Adrenal gland (tissue), 19 donors: ENCODE measurements at places on chromosomes 5 and 9. TPM values are rescaled to one million over a fixed set of nuclear protein-coding genes. Genes with fewer than 3 reads are reported as not detected.

DNA sequence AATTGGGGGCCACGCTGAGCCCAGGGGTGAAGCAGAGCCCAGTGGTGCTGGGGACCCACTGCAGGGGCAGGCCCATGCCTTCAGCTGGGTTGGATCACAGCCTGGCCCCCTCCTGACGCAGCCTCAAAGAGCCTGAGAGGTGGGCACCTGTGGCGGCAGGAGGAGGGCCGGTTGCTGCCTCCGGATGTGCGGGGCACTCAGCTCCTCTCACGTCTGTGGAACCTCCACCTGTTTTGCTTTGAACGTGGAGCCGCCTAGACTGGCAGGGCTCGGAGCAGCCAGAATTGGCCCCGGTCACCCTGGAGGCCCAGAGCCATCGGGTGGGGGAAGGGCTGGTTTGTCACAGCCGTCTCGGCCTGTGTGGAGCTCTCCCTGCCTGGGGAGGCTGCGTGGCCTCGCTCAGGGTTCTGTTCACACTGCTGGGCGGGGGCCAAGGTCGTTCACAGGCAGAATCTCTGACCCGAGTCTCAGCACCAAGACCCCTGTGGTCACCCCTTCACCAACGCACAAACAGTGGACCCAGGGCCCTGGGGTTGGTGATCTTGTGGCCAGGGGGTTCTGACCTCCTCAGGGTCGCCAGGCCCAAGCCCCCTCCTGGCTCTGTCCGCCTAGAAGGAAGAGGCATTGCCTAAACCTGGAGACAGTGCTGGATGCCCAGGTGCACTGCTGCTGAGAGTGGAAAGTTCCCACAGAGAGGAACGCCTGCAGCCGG, 9.2 kb upstream of the SLC9A3 start:
- no peak for DNase-seq
- H3K4me1 ChIP-seq, result peaks cover 6% of the 10 kb centered on the region
- no peak overlapping the region for H3K27ac ChIP-seq
- H3K27me3 ChIP-seq, result peaks cover 60% of the 10 kb centered on the region
- H3K4me3 ChIP-seq, result no peak overlapping the region
- no peaks in the 10 kb centered on the region for H3K36me3 ChIP-seq

DNA sequence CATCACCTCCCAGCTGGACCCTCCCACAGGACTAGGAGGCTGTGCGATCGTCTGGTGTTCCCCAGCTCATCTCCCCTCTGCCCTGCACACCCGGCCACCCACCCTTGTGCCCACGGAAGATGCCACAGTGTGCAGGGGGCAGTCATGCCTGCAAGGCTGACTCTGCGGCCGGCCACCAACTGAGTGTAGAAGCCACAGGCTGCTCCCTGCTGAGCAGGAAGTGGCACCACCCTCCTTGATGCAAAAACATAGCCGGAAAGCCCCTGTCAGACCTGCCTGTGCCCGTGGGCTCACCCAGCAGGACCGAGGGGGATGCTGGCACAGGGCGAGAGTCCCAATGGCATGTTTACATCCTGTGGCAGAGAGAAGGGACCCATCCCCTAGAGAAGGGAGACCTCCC, 40.3 kb upstream of the SLC12A7 start:
- no peaks in the 10 kb centered on the region for H3K36me3 ChIP-seq
- no peaks in the 10 kb centered on the region for H3K4me1 ChIP-seq

DNA sequence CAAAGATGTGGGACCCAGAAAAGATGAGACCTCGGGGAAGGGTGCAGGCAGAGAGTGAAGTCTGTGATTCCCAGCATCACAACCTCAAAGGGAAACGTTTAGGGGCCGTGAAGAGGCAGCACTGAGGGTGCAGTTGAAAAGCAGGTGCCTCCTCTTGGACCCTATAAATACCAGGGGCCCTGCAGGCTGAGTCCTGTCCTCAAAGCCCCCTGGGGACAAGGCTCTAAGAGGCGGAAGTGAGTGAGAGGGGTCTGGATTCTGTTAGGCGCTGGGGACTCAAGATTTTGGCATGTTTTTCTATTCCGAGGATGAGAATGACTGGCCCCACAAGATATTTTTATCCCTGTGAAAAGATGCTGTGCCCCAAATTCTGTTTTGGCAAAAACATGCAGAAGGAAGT, 107.8 kb downstream of the THBS4 start:
- peaks cover 33% of the 10 kb centered on the region for H3K4me1 ChIP-seq
- no peak overlapping the region for H3K4me3 ChIP-seq
- peak overlapping the region; percentile 94 for H3K27ac ChIP-seq
- H3K27me3 ChIP-seq, result no peaks in the 10 kb centered on the region
- peaks cover 42% of the 10 kb centered on the region for H3K36me3 ChIP-seq
- DNase-seq, result no peak

GRCh38 chr5:143174714-143175398, 228.6 kb downstream of the NR3C1 start:
- H3K27ac ChIP-seq, result no peak overlapping the region
- H3K27me3 ChIP-seq, result no peaks in the 10 kb centered on the region
- no peaks in the 10 kb centered on the region for H3K36me3 ChIP-seq
- H3K4me1 ChIP-seq, result no peaks in the 10 kb centered on the region
- no peak for DNase-seq

DNA sequence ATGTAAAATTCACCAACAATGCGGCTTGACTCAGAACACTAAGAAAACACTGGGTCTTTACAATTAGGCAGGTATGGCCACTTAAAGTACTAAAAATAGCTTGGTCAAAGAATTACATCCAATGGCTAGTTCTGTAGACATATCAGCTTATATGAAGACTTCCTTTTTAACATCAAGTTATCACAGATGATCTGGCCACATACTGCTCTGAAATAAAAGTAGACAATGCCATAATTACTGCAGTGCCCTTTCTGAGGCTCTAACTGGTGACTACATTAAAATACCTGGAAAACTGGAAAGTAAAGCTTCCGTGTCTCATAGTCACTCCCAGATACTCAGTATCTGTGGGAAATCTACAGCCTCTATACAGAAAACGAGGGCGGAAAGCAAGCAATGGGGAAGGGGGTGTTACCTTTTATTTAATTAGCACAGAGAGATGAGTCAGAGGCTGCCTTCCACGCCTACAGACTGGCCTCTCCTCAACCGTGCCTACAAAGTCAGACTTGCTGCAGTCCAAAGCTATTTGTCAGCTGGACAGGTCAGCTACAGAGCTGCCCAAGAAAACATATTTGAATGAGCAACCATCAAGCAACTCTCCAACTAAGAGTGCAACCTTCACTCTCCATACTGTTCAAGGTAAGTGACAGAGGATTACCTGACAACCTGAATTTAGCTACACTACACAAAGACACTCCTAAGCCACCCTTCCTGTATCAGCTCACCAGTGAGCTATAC, 8.7 kb downstream of the SERINC5 start:
- peak overlapping the region; percentile 57 for H3K27ac ChIP-seq
- no peak overlapping the region for H3K4me3 ChIP-seq
- peak; percentile 66 for DNase-seq
- no peaks in the 10 kb centered on the region for H3K36me3 ChIP-seq
- H3K27me3 ChIP-seq, result no peaks in the 10 kb centered on the region

GRCh38 chr5:154084062-154084639, 45.4 kb downstream of the MFAP3 start:
- H3K27ac ChIP-seq, result no peak overlapping the region
- no peak overlapping the region for H3K4me3 ChIP-seq
- H3K27me3 ChIP-seq, result no peaks in the 10 kb centered on the region
- no peaks in the 10 kb centered on the region for H3K4me1 ChIP-seq
- no peak for DNase-seq

- no peaks in the 10 kb centered on the region for H3K4me1 ChIP-seq
- H3K36me3 ChIP-seq, result no peaks in the 10 kb centered on the region
- no peak overlapping the region for H3K4me3 ChIP-seq
- H3K27ac ChIP-seq, result no peak overlapping the region
- no peaks in the 10 kb centered on the region for H3K27me3 ChIP-seq
These were observed 56.3 kb upstream of the GDNF start for GRCh38 chr5:37896159-37896558.

- no peaks in the 10 kb centered on the region for H3K27me3 ChIP-seq
- no peaks in the 10 kb centered on the region for H3K4me1 ChIP-seq
- no peaks in the 10 kb centered on the region for H3K36me3 ChIP-seq
- no peak for DNase-seq
These were observed 32.3 kb downstream of the ACOT12 start for GRCh38 chr5:81361600-81361999.

DNA sequence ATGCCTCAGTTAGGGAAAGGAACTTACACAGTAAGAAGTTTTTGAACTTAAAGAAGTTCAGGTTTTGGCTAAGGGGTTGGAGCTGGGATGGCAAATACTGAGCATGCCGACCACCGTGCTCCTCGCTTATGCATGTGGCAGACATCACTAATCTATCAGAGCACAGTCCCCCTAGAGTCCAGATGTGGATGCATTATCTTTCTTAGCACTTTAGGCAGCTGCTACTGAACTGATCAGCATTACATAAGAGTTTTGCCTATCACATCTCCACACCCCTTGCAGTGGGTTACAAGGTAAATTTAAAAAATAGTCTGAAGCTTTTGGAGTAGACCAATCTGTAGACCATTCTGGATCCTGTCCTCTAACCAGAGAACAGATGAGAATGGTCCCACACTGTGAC, 22.4 kb downstream of the MACIR start:
- H3K4me1 ChIP-seq, result no peaks in the 10 kb centered on the region
- H3K4me3 ChIP-seq, result no peak overlapping the region
- H3K27ac ChIP-seq, result no peak overlapping the region
- no peaks in the 10 kb centered on the region for H3K27me3 ChIP-seq

DNA sequence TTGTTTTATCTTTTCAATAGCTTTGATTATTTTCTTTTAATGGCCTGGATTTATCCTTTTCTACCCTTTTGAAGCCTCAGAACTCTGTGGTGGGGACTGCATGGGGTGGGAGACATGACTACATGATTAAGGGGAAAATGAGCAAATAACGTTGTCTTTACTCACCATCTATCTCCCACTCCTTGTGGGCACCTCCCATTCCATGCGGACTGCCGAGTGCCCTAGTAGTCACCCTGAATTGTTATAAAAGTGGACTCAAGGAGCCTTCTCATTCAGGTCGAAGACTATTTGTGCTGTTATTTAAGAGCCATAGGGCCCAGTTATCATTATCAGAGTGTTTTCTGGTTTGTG, 281.8 kb downstream of the MLLT3 start:
- H3K4me1 ChIP-seq, result no peaks in the 10 kb centered on the region
- H3K36me3 ChIP-seq, result no peaks in the 10 kb centered on the region
- no peak for DNase-seq
- H3K4me3 ChIP-seq, result no peak overlapping the region
- H3K27me3 ChIP-seq, result no peaks in the 10 kb centered on the region
- H3K27ac ChIP-seq, result no peak overlapping the region

GRCh38 chr9:37209431-37210386, 89.3 kb downstream of the ZCCHC7 start:
- H3K27me3 ChIP-seq, result no peaks in the 10 kb centered on the region
- no peak overlapping the region for H3K4me3 ChIP-seq
- peaks cover 13% of the 10 kb centered on the region for H3K4me1 ChIP-seq
- no peak for DNase-seq
- H3K27ac ChIP-seq, result no peak overlapping the region
- H3K36me3 ChIP-seq, result no peaks in the 10 kb centered on the region

- H3K27me3 ChIP-seq, result no peaks in the 10 kb centered on the region
- H3K4me1 ChIP-seq, result no peaks in the 10 kb centered on the region
- peak overlapping the region; percentile 62 for H3K27ac ChIP-seq
- H3K36me3 ChIP-seq, result no peaks in the 10 kb centered on the region
- DNase-seq, result peak; percentile 28
These were observed 139.8 kb downstream of the SLIT3 start for GRCh38 chr5:169161022-169161680.

DNA sequence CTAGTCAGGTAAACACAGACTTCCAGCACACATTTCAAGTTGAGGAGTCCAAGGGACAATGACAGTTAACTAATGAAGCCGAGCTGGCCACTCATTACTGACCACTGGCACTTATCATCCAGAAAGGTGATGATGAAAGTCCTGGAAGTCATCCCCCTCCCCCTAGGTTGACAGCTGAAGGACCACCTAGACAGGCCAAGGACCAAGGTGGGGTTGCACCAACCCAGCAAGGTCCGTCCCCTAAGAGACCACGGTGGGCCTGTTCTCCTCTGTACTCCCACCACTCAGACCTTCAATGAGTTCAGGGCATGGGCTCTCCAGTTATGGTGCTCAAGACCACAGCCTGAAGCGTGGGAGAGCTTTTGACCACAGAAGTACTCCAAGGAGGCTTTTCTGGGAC, 13.2 kb downstream of the P4HA2 start:
- peaks cover 29% of the 10 kb centered on the region for H3K36me3 ChIP-seq
- no peaks in the 10 kb centered on the region for H3K27me3 ChIP-seq
- H3K27ac ChIP-seq, result no peak overlapping the region
- no peak for DNase-seq
- H3K4me3 ChIP-seq, result no peak overlapping the region
- no peaks in the 10 kb centered on the region for H3K4me1 ChIP-seq

DNA sequence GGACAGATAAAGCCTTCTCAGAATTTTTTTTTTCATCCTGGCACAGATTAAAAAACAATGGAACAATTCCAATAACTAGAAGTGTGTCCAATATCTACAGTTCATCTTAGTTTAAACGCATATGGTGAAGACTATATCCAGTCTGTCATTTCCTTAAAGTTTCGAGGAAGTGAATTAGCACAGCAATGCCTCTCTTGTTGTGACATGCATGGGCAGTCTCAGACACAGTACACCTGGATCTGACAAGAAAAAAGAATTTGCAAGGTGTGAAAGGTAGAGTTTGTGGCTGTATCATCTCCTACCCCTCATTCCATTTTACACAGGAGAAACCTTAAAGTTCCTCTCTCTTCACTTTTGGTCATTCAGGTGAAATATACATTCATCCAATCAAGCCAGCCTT, 100.6 kb upstream of the ADAMTS19 start:
- no peaks in the 10 kb centered on the region for H3K36me3 ChIP-seq
- no peaks in the 10 kb centered on the region for H3K27me3 ChIP-seq
- no peak overlapping the region for H3K4me3 ChIP-seq
- H3K27ac ChIP-seq, result no peak overlapping the region
- no peaks in the 10 kb centered on the region for H3K4me1 ChIP-seq

GRCh38 chr5:120140501-120140900, 323.6 kb upstream of the PRR16 start:
- H3K4me1 ChIP-seq, result peaks cover 22% of the 10 kb centered on the region
- no peak overlapping the region for H3K27ac ChIP-seq
- H3K4me3 ChIP-seq, result no peak overlapping the region
- no peak for DNase-seq

DNA sequence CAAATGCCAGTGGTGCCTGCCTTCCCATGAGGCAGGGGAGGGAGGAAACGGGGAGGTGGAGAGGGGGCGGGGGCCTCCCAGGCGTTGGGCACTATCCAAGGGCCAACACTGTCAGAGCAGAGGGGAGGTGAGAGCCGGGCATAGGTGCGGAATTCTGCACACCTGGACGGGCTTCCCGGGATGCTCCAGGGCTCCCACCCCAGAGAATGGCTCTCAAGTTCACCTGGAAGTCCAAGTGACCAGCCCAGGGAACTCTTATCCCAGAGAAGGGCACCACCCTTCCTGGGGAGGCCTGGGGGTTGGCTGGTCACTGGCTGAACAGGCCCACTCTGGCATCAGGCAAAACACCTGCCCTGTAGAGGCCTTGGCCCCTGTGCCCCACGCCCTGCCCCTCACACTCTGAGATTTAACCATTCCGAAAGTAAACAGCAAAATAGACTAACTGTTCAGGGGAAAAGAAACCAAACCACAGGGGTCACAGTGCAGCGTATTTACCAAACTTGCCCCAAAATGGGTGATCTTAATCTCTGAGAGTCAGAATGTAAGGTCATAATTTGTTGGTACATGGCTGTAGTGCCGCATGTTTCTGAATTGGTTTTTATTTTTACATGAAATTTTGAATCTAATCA, 2.7 kb downstream of the CSF2 start:
- no peak overlapping the region for H3K4me3 ChIP-seq
- no peak overlapping the region for H3K27ac ChIP-seq
- H3K36me3 ChIP-seq, result no peaks in the 10 kb centered on the region
- no peak for DNase-seq

The SPINK13 gene
- total RNA-seq, result 2.3 TPM

The HRH2 gene
- 6.1 TPM for total RNA-seq

The DDX4 gene
- not detected for total RNA-seq

The SNX24 gene
- total RNA-seq, result 15.3 TPM

The C9orf50 gene
- total RNA-seq, result not detected

The FGF1 gene
- total RNA-seq, result 1.7 TPM
